ENCODE measurements at places on chromosomes 7 and 10.
A peak's percentile ranks its signal among the peaks of the same experiment; 100 is the strongest.

- DNase-seq: no peak
Observed at GRCh38 chr7:94080551-94080950, 76.4 kb upstream of the BET1 start.

- no peak for DNase-seq
Observed at GRCh38 chr7:15131661-15132060, 229.1 kb upstream of the DGKB start.

DNA sequence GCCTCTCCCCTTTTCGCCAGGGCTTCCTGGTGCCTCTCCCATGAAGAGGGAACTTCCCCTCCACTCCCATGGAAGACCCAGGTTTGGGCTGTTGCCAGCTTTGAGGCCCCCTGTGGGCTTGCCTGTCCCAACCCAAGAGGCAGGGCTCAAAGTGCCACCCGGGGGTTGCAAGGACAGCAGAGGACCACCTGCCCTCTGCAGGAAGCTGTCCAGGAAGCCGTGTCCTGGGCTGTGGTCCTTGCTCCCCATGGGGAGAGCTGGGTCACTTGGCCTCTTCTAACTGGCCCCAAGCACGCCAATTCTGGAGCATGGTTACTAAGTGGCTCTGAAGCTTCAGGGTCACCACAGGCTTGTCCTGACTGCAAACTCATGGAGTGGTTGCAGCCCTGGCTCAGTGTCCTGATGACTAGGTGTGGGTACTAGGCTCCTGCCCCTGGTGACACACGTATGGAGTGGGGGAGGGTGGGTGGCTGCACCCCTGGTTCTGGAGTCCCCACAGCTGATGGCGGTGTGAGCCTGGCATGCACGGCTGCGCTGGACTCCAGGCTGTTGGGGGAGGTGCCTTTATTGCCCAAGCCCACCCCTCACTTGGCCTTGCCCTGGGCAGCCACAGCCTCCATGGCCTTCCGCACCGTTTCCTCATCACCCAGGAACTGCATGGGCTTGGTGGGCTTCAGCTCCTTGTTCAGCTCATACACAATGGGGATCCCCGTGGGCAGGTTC lies 3.0 kb downstream of the PGAM2 start:
- no peak for DNase-seq

DNA sequence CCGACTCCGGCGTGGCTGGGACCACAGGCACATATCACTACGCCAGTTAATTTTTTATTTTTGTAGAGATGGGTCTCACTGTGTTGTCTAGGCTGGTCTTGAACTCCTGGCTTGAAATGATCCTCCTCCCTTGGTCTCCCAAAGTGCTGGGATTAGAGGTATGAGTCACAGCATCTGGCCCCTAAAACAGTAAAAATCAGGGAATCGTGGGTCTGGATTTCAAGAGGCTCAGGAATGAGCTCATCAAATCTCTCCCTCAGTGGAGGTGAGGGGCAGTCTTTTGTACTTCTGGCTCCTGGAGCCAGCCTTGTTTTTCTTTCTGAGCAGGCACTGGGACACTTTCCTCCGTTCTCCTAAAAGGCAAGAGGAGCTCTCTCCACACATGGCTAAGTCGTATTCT lies 32.1 kb upstream of the RHEB start:
- DNase-seq: no peak

GRCh38 chr10:14389981-14390590 lies 59.4 kb upstream of the FRMD4A start:
- peak; percentile 40 for DNase-seq

GRCh38 chr7:80481196-80481884 lies 30.5 kb downstream of the GNAT3 start:
- no peak for DNase-seq

- DNase-seq: no peak
Observed at GRCh38 chr10:9602998-9603397, 1414.7 kb upstream of the CELF2 start.

GRCh38 chr10:3010816-3011460 lies 56.4 kb upstream of the PFKP start:
- DNase-seq: no peak
